ENCODE measurements at places on chromosomes 5 and 9.

DNA sequence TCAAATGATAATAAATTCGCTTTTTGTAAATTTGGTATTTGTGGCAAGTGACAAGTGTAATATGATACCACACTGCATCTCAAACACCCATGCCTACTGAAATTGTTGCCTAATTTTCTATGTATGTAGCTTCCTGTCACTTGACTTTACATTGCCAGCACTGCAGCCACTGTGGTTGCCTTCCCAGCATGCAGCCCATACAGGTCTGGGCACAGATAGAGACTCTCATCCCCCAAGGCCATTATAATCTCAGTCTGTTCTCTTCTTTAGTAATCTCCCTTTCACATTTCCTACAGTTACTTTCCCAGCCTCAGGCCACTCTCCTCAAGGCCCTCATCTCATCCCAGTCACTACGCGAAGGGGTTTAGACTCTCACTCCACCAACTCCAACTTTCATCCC lies 1200.6 kb downstream of the PTPRD start:
- DNase-seq, result no peak

DNA sequence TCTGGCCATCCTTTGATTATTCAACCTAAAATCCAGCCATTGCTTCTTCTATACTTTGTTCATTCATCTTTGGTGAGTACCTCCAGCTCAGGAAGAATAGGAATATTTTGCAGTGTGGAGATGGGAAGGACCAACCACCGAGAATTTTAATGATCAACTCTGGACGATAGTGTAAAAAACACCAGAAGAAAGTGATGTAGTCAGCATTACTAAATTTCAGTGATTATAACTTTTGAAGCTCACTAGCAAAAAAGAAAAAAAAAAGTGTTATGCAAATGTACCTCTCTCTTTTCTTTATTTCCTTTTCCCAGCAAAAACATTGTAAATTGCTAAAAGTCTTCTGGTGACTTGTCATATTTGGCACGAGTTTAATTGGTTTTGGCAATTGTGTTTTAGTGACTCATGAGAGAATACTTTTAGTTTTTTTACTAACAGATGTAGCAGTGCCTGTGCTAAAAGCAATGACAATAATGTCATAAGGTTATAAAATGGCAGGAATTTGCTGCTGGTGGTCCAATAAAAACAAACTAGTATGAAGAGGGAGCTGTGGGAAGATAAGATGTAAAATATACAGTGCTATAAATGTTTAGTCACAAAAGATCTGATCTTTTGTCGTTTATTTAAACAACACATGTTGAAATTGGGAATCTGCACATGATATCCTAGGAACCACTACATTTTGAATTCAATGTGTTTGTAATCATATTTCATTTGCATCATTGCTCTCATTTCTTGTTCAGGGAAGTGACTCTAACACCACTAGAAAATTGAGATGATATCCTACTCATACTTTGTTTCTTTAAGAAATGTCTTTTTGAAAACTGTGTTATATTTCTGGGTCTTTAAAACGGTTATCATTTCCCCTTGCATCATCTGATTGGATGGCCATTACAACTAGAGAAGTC lies 81.3 kb upstream of the ERCC6L2 start:
- DNase-seq, result no peak

DNA sequence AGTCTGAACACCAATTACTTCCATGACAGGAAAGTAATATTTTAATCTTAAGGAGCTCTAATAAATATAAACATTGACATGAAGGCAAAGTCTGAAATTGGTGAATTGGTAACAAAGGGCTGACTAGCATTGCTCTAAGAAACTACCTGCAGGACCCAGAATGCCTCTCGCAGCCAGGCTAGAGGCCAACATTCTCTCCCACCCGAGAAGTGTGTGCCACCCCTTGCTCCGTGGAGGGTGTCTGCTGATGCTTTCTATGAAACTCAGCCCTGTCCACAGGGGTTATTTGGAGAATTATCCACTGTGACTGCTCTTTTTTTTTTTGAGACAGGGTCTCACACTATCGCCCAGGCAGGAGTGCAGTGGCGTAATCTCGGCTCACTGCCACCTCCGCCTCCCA lies 81.4 kb downstream of the USP20 start:
- DNase-seq, result no peak

- DNase-seq, result no peak
These were observed 270.7 kb upstream of the WWC1 start for GRCh38 chr5:168020542-168021294.

DNA sequence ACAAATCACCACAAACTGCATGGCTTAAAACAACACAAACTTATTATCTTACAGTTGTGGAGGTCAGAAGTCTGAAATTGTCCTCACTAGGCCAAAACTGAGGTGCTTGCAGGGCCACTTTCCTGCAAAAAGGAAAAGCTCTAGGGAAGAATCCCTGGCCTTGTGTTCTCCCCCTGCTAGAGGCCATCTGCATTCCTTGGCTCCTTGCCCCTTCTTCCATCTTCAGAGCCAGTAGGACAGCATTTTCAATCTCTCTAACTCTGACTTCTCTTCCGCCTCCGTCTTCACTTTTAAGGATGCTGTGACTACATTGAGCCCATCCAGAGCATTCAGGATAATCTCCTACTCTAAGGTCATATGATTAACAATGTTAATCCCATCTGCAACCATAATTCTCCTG lies 236.6 kb downstream of the CDK5RAP2 start:
- DNase-seq, result no peak

GRCh38 chr9:36963346-36963745 lies 70.7 kb downstream of the PAX5 start:
- no peak for DNase-seq

- DNase-seq, result no peak
These were observed 633 bp upstream of the PPP1R26 start for GRCh38 chr9:135478829-135479468.

DNA sequence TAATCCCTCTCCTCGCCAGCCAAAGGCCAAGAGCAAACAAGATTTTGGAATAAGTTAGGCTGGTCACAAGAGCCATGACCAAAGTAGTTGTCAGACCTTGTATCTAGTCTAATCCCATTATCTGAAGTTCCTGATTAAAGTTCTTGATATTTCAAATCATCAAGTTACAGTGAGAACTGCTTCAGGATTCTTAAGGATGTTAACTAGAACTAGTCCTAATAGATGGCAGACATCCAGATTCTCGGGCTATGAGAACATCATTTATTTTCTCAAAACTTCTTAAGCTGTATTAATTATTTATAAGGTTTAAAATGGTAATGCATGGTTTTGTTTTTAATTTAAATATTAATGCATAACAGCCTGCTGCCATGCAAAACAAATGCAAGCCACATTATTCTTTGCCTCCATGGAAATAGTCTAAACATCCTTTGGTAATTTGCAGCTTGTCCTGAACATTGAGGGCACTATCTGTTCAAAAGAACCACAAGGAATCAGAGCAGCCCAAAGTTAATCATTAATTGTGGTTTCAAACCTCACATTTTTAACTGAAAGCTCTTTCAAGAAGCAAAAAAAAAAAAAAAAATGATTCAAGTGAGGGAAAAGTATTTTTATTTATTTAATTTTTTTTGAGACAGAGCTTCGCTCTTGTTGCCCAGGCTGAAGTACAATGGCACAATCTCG lies 95.1 kb downstream of the TTC39B start:
- no peak for DNase-seq

GRCh38 chr5:170327829-170328228 lies 30.3 kb upstream of the LCP2 start:
- DNase-seq, result no peak

- no peak for DNase-seq
These were observed 283.1 kb downstream of the GLIS3 start for GRCh38 chr9:4016789-4017188.

GRCh38 chr5:138544181-138545134 lies 1.4 kb upstream of the ETF1 start:
- DNase-seq, result no peak

- no peak for DNase-seq
These were observed 42.2 kb downstream of the SV2C start for GRCh38 chr5:76125346-76125745.

GRCh38 chr5:132808448-132808847 lies 4.7 kb upstream of the SOWAHA start:
- no peak for DNase-seq

DNA sequence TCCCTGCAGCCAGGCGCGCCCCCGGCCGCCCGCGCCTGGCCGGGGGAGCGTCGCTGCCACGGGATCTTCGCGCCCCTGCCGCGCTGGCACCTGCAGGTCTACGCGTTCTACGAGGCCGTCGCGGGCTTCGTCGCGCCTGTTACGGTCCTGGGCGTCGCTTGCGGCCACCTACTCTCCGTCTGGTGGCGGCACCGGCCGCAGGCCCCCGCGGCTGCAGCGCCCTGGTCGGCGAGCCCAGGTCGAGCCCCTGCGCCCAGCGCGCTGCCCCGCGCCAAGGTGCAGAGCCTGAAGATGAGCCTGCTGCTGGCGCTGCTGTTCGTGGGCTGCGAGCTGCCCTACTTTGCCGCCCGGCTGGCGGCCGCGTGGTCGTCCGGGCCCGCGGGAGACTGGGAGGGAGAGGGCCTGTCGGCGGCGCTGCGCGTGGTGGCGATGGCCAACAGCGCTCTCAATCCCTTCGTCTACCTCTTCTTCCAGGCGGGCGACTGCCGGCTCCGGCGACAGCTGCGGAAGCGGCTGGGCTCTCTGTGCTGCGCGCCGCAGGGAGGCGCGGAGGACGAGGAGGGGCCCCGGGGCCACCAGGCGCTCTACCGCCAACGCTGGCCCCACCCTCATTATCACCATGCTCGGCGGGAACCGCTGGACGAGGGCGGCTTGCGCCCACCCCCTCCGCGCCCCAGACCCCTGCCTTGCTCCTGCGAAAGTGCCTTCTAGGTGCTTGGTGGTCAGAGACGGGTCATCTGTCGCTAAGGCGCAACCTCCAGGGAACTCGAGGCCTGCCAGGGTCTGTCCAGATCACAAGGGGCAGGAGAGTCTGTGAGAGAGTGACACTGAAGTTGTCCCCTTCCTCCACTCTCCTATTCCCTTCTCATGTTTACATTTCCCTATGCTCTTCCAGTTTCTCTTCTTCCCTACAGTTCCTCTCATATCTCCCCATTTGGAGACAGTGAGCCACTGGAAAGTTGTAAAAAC lies 1.3 kb downstream of the GPR150 start:
- DNase-seq, result peak; percentile 57

GRCh38 chr5:135559354-135559753 lies 19.4 kb downstream of the CXCL14 start:
- no peak for DNase-seq

GRCh38 chr9:126031116-126031515 lies 283.9 kb downstream of the PBX3 start:
- DNase-seq, result no peak
